SK-N-MC (cell line): ENCODE measurements at places on chromosomes 11 and 22.

GRCh38 chr11:108852701-108853100, 187.8 kb downstream of the DDX10 start:
- no peak for DNase-seq

GRCh38 chr22:47390026-47390970, 627.8 kb downstream of the TBC1D22A start:
- no peak for DNase-seq

DNA sequence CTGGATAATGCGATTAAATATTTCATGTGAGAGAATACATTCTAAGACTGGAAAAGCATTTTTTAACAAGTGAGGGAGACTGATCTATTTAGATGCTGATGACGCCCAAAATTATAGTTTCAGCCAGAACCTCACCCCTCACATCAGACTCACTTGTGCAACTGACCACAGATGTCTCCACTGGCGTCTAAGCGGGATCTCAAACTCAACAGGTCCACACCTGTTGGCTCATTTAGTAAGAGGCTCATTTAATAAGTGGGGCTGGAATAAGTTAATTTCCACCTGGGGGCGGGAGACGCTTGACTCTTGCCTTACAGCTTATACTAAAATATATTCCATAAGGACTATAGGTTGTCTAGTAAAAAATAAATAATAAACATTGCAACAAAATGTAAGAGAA, 47.5 kb downstream of the MORC2 start:
- no peak for DNase-seq

DNA sequence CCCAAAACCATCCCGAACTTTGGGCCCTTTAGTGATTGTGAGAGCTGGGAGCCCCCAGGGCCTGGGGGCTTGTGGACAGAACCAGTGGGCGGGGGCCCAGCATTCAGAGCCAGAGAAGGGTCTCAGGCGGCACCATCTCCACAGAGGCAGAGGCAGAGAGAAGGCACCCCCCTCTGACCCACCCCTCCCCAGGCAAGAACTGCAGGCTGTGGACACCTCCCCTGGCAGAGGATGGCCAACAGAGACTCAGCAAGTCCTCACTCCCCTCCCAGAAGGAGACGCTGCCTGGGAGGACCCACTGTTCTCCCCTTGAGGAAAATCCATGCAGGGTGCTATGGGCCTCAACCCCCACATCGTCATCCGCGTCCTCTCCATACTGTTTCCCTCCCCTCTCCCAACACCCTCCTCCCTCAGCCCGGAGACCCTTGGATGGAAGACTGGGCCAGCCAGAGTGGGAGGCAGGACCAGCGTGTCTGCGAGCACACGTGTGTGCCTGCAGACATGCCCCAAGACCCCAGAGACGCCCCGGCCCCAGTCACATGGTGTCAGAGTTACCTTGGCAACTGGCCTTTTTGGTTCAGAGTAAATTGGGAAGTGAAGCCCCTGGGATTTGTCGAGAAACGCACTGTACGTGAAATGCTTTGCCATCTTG, 42.6 kb downstream of the KCNC1 start:
- DNase-seq, result no peak

DNA sequence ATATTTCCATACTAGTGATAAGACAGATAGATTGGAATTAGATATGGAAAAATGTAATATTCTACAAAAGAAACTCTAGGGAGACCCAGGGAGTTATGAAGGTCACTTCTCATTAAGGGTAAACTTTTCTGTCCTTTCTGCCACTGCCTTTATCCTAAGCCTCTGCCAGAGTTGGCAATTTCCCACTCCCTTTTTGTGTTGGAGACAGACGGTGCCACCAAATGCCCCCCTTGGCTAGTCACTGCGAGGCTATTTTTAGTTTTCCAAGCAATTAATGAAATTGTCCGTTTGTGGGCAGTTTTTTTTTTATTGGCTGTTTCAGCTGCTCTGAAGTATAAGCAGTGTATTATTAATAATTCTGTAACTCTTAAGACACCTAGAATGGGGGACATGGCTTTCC, 67.6 kb upstream of the TENM4 start:
- DNase-seq, result no peak

GRCh38 chr22:26801449-26801848, 144.1 kb downstream of the MIAT start:
- no peak for DNase-seq

DNA sequence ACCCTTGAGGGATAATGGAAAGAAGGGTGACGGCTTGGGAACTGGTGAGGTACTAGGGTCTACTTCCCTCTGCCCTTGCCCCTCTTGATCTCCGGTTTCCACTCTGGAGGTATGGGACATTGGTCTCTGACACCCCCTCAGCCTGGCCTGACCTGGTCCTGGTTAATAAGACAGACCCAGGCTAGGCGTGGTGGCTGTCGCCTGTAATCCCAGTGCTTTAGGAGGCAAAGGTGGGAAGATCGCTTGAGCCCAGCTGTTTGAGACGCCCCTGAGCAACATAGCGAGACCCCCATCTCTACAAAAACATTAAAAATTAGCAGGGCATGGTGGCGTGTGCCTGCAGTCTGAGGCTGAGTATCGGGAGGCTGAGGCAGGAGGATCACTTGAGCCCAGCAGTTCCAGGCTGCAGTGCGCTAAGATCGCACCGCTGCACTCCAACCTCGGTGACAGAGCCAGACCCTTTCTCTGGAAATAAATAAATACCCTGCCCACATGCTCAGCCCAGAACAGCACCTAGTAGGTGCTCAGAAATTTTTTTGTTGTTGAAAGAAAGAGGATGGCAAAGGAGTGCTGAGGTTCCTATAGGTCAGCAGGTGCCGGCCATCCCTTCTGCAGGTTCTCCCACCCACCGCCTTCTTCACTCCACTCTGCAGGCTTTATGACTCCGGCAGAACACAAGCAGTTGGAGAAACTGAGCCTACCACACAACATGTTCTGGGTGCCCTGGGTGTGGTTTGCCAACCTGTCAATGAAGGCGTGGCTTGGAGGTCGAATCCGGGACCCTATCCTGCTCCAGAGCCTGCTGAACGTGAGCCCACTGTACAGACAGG, 6.3 kb downstream of the BEST1 start:
- no peak for DNase-seq

- no peak for DNase-seq
These were observed 56.9 kb upstream of the RASD2 start for GRCh38 chr22:35483730-35484129.

GRCh38 chr11:44615913-44616791, 50.7 kb downstream of the CD82 start:
- DNase-seq, result no peak

DNA sequence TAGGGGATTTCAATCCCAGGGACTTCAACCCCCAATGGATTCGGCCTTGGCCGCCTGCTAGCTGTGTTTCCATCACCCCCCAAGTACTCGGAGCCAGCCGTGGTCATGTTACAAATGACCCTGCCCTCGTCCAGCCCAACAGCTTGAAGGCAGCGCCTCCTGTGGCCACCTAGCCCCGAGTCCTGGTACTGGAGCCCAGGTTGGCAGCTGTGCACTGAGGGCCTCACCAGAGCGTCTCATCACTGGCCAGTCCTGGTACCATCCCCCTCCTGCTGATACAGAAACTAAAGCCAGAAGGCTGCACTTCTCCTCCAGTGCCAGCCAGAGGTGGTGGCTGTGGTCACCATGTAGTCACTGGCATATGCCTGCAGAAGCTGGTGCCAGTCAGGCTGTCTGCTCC, 44.9 kb upstream of the FADD start:
- DNase-seq, result no peak

- no peak for DNase-seq
These were observed 19.9 kb upstream of the MUC5B start for GRCh38 chr11:1202776-1203504.

GRCh38 chr22:31321421-31321820, 24.7 kb downstream of the PATZ1 start:
- DNase-seq, result no peak

GRCh38 chr11:64269540-64270220, 14.8 kb downstream of the BAD start:
- DNase-seq, result peak; percentile 98

- no peak for DNase-seq
These were observed 19.4 kb downstream of the OOSP4A start for GRCh38 chr11:59983212-59983611.

DNA sequence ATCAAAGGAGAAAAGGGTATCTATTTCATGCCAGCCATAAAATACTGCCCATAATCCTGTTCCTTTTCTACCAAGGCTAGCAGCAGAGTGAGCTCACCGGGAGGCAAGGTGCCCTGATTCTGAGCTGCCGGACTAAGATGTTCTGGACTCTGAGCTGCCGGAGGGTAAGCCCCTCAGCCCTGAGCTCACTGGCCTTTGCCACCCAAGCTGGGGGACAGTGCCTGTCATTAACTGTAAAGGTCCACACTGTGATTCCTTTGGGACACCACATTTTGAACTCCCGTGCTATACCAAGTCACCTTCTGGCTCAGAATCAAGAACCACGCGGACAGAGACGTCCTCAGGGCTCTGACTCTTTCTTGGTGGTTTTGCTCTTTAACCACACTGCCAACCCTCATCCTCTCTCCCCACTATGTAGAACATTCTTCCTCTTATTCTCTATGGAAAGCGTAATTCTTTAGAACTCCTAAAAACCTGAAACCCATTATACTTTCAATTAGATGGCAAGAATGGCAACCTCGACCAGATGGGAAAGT, 88.4 kb upstream of the BID start:
- DNase-seq, result no peak

- no peak for DNase-seq
These were observed 137.0 kb upstream of the ANO3 start for GRCh38 chr11:26194881-26195280.

DNA sequence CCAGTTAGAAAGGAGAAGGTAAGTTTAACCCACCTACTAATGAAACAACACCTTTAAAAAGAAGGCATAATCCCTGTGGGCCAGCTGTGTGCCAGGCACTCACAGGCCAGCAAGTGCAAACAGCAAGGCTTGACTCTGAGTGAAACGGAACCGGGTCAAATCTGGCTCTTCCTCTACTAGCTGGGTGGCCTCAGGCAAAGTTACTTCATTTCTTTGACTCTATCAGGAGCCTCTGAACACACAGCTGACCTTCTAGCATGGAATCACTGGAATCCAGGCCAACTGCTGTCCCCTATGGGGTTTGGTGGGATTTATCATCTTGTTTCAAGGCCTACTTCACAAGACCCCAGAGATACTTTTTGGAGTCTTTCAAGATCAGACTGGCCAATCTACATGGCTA, 3.3 kb downstream of the RAB38 start:
- no peak for DNase-seq

GRCh38 chr11:76807206-76807875, 24.2 kb downstream of the TSKU start:
- no peak for DNase-seq

- DNase-seq, result no peak
These were observed 18.8 kb upstream of the SUN2 start for GRCh38 chr22:38774496-38775166.

GRCh38 chr11:27726981-27727380, 26.7 kb upstream of the BDNF start:
- DNase-seq, result no peak

DNA sequence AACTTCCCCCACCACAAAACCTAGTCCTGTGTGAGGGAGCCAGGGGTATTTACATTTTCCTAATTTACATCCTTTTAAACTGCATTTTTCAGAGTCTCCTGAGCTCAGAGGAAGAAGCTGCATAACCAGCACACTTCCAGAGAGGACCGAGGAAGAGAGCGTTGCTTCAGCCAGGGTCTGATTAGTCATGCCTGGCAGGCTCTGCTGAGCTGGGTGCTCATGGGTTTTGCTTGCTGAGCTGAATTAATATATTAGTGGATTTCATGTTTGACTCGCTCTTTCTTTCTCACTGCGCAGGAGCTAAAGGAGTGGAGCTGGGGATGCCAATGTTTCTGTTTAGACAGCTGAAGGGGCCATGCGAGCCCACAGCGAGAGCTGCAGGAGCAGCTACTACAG, 539.3 kb upstream of the B3GAT1 start:
- peak; percentile 63 for DNase-seq

GRCh38 chr11:35390737-35391682, 28.3 kb downstream of the SLC1A2 start:
- no peak for DNase-seq

GRCh38 chr22:19176732-19177131, 1.8 kb downstream of the SLC25A1 start:
- no peak for DNase-seq
